Transverse colon (tissue), 4 donors: ENCODE measurements at places on chromosomes 12 and 14. TPM values are rescaled to one million over a fixed set of nuclear protein-coding genes. Genes with fewer than 3 reads are reported as not detected.

KRT78 gene
- total RNA-seq, result not detected

HOXC11 gene
- not detected for total RNA-seq

CMKLR1 gene
- 4.2 TPM for total RNA-seq

CLEC4C gene
- not detected for total RNA-seq

RESF1 gene
- total RNA-seq, result 25.8 TPM

SIX6 gene
- not detected for total RNA-seq

KRT77 gene
- not detected for total RNA-seq

FAM234B gene
- 0.60 TPM for total RNA-seq

PTHLH gene
- not detected for total RNA-seq

TMTC2 gene
- 17.2 TPM for total RNA-seq

ACRBP gene
- total RNA-seq, result 2.9 TPM

TMEM253 gene
- total RNA-seq, result 13.1 TPM

CAPRIN2 gene
- total RNA-seq, result 24.7 TPM

GALNT16 gene
- total RNA-seq, result 2.6 TPM

TSHR gene
- 0.48 TPM for total RNA-seq

TMEM117 gene
- 0.40 TPM for total RNA-seq
